ENCODE measurements at places on chromosomes 12 and 14. TPM values are rescaled to one million over a fixed set of nuclear protein-coding genes. Genes with fewer than 3 reads are reported as not detected.

DNA sequence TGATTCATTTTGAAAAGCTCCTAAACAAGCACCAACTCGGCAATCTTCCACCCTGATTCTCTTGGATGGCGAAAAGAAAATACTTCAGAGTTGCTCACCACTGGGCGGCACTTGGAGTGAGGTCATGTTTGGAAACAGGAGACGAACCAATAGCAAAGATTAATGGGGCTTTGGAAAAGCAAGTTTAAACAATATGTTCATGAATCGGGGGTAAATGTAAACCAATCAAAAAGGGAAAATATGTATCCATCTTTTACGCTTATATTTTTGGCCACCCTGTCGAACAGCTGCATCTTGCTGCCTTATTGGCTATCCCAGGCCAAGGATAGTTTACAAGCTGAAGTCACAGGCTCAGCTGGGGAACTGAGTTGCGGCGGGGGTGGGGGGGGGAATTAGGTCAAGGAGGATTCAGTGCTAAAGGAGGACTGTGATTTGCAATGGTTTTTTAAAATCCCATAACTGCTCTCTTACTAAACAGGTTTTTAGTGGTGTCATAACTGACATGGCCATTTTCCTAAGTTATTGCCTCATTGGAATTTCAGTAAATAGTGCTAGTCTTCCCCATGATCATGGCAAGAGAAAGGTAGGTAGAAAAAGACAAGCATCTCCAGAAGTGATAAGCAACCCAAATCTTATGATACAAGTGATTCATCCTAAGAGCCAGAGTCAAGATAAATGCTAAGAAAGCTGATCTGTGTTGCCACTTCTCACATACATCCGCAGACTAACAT lies 210.6 kb downstream of the PHLDA1 start:
- no peak for DNase-seq

DNA sequence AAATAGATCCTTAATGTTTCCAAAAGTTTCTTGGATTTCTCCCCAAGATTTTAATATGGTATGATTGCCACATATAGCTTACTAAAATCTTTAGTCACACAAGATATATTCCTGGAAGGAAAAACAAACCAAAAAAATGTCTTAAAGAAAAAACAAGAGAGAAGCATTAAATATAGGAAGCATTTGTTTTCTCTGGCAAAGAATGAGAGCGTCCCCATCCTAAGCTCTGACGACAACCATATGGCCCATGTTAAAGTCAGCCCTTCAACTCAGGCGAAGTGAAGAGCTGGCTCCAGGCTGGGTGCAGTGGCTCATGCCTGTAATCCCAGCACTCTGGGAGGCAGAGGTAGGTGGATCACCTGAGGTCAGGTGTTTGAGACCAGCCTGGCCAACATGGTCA lies 35.6 kb downstream of the GCH1 start:
- DNase-seq = no peak

DNA sequence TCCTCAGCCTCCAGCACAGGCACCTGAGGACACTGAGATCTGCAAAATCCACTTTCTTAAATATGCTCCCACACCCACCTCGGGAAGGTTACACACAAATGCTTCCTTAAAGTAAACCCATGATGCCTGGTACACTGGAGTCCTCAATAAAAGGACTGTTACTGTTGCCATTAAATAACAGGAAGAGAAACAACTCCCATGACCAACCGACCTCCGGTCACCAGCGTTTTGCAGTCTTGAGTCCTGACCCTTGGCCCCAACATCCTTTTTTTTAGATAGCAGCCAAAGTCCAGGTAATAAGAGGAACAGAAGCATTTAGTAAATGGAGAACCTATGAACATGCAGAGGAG lies 42.4 kb downstream of the ITPK1 start:
- DNase-seq = no peak

DNA sequence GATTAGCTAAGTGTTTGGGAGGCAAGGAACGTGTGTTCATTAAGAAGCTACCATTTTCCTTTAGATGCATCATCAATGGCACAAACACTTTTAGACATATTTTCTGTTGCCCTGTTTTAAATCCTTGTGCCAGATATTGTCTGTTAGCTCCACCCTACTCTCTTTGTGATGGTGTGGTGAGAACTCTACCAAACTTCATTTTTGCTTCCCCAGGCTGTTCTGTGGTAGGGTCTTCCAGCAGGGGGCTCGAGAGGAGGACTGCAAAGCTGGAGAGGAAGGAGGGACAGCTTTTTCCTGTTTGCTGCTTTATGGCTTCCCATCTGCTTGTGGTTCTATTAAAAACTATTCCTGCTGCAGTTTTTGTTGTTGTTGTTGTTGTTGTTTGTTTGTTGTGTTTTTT lies 23.8 kb upstream of the STRAP start:
- DNase-seq = no peak

RERG gene
- total RNA-seq = not detected
